ENCODE measurements at places on chromosomes 7 and 10.

DNA sequence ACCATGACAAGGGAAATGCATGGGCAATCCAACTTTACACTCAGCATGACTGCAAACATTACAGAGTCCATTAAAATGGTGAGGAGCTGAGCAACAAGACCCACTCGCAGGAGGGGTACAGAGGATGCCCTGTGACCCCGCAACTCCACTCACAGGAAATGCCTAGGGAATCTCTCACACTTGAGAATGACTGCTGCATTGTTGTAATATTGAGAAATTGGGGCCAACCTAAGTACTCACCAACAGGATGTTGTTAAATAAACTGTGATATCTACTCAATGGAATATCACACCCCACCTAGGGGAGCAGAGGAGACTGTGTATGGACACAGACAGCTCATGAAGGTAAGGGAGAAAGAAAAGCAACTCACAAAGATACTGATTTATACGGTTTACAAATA is 53.4 kb upstream of the CAMK2B start:
- DNase-seq: no peak

DNA sequence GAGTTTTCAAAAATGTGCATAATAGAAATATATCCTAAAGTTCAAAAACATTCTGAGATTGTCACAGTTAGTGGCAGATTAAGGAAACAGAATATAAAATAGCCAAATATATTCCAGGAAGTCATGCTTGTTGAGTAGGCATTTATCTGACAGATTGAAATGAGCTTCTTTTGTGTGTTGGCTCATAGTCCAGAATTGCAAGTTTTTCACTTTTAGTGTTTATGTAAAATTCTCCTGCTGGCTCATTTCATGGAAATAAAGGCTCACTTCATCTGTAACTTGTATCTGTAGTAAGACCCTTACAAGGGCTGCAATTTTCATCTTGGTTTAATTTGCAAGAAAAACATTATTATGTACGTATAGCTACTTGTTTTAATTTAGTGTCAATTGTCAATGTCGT is 93.5 kb downstream of the MCU start:
- DNase-seq: no peak

GRCh38 chr7:25034136-25034535 is 54.2 kb upstream of the OSBPL3 start:
- no peak for DNase-seq

DNA sequence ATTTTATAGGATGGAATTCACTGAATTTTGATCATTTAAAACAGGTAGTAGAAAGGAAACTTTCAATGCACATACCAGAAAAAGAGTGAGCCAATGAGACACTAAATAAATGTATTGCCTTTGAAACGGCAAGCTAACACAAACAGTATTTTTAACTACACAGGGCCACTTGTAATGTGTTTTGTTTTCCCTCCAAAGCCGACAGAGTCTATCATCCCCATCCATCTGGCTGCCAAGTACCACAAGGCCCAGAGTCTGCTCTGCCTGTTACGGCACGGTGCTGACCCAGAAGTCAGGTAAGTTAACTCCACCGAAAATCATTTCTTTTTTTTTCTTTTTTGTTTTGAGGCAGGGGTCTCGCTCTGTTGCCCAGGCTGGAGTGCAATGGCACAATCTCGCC is 1.5 kb downstream of the ANKRD61 start:
- no peak for DNase-seq

DNA sequence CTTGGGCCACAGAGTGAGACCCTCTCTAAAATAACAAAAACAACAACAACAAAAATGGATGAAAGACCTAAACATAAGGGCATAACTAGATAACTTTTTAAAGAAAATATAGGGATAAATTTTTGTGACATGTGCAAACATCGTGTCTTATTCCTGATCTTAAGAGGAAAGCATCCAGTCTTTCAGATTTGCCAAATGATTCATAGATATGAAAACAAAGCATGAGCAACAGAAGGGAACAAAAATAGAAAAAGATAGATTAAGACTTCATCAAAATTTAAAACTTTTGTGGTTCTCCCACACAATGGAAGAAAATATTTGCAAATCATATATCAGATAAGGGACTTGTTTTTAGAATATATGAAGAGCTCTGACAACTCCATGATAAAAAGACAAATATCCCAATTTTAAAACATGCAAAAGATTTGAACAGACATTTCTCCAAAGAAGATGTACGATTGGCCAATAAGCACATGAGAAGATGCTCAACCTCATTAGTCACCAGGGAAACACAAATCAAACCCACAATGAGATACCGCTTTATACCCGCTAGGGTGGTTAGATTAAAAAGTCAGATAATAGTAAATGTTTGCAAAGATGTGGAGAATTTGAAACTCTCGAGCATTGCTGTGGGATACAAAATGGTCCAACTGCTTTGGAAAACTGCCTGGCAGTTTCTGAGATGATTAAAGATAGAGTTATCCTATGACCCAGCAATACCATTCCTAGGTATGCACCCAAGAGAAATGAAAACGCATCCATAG is 20.3 kb downstream of the PPIF start:
- no peak for DNase-seq

- DNase-seq: no peak
Measured at GRCh38 chr7:28865601-28866144, 92.5 kb downstream of the TRIL start.

DNA sequence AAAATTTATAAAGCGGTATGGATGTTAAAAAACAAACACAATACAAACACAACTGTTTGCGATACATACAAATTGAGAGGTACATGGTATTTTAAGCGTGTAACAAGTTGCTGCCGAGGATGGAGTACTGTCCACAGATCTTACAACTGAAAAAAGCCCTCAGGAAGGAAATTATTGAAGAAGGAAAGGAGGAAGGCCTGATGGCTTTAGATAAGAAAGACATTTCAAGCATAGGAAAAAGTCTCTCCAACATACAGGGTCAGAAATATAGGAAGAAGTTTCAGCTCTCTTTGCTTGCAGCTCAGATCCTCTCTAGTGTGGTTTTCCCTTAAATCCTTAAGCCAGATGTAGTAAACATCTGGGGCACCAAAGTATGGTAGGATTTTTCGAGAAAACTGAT is 25.0 kb downstream of the RBM28 start:
- no peak for DNase-seq

DNA sequence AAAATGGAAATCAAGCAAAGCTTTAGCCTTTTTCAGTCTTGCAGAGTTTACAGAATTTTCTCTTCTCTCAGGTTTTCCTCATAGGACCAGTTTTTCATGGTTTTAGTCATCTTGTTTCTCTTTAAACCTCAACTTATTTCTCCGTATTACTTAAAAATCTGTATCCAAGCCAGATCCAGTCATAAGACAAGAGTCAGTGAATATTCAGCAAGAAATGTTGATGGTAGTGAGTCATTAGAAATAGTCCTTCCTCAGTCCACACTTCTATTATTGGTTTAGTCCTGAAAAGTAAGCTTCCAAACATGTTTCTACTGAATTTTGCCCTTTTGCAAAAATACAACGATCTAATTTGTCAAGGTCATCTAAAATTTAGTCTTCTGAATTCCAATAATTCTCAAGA is 107.0 kb downstream of the VIM start:
- DNase-seq: no peak

- no peak for DNase-seq
Measured at GRCh38 chr7:135684136-135684535, 21.8 kb downstream of the STMP1 start.

DNA sequence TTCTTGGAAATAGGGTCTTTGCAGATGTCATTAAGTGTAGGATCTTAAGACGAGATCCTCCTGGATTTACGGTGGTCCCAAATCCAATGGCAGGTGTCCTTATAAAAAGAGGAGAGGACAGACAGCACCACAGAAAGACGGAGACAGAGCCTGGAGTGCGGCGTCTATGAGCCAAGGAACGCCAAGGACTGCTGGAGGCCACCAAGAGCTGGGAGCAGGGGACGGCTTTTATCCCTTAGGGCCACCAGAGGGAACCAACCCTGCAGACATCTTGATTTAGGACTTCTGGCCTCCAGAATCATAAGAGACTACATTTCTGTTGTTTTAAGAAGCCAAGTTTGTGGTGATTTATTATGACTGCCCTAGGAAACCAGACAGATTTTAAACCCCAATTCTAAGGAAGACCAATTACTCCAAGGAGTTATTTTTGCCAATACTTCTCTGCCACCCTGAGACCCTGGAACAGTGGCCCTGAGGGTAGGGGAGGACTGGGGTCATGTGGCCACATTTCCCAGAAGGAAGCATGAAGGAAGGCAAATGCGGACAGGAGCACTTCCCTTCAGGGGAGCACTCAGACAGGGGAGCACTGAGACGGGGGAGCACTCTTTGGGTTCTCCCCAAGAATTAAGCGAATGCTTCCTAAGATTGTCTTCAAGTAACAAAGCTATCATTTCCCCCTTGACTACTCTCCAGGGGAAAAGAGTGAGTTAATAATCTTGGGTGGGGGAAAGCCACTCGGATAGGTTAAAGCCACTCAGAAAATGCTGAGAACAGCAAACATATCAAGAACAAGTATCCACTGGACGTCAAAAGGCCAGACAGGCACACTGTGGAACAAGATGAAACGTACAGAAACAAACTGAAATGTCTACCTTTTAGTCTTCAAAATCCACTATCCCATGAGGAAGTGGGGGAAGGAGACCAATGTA is 67.5 kb downstream of the CHST15 start:
- no peak for DNase-seq

- DNase-seq: no peak
Measured at GRCh38 chr10:101687071-101687658, 7.8 kb downstream of the FBXW4 start.

- DNase-seq: no peak
Measured at GRCh38 chr10:75244487-75245353, 9.0 kb upstream of the COMTD1 start.

DNA sequence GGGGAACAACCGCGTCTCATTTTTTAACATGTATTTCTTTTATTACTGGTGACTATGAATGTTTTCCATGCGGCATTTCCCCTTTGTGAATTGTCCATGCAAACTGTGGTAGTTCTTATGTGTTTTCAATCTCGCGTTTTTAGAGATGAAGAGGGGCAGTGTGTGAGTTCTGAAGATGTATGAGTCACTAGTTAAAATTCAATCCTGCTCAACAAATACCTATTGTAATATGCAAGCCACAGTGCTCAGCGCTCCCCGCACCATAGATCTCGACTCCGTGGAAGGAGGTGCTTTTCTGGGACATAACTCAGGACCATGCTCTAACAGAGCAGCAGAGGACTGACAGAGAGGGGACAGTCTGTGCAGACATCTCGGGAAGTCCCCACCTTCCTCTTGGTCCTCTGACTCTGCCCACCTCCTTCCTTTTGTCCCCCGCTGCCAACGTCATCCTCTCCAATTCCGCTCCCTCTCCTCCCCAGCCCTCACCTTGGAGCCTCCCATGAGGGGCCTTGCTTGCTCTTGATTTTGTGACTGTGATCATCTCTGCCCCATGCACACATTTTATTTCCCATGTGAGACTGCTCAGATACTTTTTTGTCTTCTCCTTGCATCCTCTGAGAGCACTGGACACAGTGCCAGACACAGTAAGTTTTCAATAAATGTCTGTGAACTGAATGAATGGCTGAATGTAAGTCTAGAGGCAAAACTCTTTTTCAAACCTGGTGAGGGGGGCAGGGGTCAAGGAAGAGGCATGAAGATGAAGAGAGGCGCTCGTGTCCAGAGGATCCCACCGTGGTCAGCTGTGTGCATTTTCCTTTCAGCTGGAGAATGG is 42.7 kb upstream of the PLEKHA1 start:
- DNase-seq: no peak

DNA sequence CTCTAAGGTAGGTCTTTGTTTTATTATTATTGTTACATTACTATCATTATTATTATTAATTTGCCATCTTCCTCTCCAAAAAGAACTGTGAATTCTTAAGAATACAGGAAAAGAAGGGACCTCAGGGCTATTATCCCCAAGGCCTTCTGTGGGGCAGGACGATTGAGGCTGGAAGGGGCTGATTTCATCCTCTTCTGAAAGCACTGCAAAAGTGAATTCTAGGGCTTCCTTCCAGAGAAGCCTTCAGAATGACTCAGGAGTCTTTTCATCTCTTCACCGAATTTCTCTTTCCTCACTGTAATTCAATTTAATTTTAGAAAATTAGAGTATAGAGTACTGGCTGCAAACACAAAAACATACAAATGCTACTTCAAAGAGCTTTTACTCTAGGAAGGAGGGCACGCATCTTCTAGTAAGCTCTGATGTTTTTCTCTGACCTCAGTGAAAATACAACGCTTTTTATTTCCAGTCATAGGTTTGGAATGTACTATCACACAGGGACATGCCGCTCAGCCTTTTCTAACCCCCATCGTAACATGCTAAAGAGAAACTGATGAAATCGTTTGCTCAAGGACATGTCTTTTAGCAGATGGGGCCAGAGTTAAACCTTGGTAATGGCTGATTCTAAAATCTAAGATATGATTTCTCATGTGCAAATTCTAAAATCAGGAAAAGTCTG is 280.2 kb upstream of the PITRM1 start:
- DNase-seq: no peak

- DNase-seq: no peak
Measured at GRCh38 chr10:113003052-113003451, 53.0 kb downstream of the TCF7L2 start.

DNA sequence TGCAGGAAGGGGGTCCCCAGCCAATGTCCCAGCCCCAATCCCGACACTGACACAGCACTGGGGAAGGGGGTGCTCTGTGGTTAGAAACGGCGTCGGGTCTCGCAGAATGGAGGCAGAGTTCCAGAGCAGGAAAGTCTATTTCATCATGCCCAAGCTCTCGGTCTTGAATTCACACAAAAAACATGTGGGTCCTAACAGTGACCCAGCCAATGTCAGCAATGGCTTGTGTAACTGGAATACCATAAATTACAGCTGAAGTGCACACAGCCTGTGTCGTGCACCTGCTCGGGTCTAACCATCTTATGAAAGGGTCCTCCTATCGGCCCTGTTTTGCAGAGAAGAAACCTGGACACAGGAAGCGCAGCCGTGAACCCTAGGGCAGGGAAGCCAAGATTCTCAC is 324.1 kb downstream of the ADARB2 start:
- DNase-seq: no peak

GRCh38 chr7:148456351-148456750 is 134.2 kb upstream of the C7orf33 start:
- DNase-seq: no peak

GRCh38 chr7:17697128-17697881 is 243.0 kb downstream of the SNX13 start:
- no peak for DNase-seq

GRCh38 chr7:2635810-2636701 is 4.3 kb downstream of the TTYH3 start:
- no peak for DNase-seq

DNA sequence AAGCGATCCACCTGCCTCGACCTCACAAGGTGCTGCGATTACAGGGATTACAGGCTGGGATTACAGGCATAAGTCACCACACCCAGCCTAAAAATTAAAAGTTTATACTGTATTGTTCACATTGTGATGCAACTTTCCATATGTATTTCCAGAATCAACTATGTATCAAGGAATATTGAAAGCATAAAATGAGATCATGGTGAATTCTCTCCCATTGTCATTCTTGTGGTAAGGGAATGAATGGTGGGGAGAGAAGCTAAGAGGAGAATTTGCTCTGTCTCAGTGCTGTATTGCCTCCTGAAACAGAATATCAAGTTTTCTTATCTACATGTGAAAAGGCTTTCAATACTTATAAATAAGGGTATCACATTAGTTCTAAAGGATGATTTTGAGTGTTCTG is 81.7 kb downstream of the CD36 start:
- no peak for DNase-seq

- no peak for DNase-seq
Measured at GRCh38 chr10:84493951-84494848, 165.8 kb downstream of the CCSER2 start.
